Left hindlimb (tissue), 1 donor: ENCODE measurements at places on chromosomes 11 and 22.

- peak; percentile 23 for DNase-seq
Measured at GRCh38 chr22:48719978-48720661, 1107.6 kb downstream of the BRD1 start.

DNA sequence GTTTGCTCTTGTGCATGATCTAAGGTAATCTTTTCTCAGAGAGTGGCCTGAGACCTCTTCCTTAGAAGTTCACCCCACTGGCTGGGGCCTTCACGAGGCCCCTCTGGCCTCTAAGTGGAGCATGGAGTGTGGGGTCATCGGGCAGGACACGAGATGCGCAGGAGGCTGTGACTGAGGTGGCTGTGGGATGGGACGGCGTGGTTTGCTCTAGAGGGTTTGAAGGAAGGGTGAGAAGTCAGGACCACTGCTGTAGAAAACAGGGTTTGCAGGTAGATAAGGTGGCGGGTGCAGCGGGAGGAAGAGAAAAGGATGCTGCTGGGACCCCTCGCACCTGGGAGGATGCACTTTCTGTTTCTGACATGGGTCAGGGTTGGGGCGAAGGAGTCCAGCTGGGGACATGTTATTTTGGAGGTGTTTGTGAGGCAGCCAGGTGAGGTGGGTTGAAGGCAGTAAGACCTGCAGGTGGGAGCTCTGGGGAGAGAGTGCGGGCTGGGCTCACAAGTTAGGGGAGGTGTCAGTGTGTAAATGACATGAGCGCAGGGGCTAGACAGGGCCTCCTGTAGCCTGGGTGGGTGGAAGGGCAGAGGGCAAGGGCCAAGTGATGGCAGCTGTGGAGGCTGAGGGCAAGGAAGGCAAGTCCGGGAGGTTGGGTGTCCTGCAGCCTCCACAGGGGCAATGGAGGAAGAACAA is 62.5 kb downstream of the KCNQ1 start:
- peak; percentile 24 for DNase-seq

DNA sequence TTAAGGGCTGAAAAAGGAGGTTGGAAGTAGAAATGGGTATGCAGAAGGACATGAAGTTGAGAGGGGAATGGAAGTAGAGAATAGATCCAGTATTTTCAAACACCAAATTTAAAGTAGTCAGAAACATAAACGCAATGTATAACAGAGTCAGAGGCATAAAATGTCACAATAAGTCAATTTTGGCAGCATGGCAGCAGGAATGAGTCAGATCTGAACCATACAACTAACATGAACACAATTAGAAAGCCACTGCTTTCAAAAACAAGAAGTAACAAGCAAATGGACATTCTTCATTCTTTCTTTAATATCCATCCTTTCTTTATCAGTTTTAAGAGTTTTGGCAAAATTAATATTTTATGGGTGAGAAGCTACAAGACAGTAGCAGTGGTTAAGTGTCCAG is 2.5 kb downstream of the CHORDC1 start:
- no peak for DNase-seq

DNA sequence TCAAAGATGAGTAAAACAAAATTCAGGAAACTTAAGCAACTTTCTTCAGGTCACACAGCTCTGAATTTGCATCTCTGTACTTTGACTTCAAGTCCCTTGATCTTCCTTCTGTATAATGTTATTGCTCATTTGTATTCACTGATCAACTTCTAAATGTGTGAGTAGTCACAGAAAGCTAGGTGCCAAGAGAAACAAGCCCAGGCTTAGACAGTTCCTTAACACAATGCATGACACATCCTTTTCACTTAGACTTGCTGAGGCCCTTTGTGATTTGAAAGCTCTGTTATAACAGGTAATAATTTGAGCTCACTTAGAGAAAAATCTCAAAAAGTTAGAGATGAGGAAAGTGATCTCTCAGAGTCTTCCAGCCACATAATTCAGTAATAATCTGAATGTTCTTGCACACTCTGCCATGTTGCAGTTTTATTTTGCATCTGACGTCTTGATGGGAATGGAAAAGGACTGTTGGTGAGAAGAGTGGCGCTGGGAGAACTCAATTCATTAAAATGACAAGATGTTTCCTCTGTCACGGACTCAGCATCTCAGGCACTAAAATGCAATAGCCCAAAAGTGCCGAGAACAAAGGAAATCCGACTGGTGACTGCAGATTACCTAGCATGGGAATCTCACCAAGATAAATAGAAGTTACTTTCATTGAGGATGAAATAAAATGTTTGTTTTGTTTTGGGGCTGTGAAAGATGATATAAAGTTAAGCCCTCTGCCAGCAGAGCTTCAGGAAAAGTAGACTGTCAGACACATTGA is 665.3 kb downstream of the OPCML start:
- DNase-seq = no peak

GRCh38 chr22:41757502-41757901 is 43.0 kb upstream of the CCDC134 start:
- no peak for DNase-seq

GRCh38 chr11:8963569-8964323 is 496 bp downstream of the TMEM9B start:
- DNase-seq = peak; percentile 83

DNA sequence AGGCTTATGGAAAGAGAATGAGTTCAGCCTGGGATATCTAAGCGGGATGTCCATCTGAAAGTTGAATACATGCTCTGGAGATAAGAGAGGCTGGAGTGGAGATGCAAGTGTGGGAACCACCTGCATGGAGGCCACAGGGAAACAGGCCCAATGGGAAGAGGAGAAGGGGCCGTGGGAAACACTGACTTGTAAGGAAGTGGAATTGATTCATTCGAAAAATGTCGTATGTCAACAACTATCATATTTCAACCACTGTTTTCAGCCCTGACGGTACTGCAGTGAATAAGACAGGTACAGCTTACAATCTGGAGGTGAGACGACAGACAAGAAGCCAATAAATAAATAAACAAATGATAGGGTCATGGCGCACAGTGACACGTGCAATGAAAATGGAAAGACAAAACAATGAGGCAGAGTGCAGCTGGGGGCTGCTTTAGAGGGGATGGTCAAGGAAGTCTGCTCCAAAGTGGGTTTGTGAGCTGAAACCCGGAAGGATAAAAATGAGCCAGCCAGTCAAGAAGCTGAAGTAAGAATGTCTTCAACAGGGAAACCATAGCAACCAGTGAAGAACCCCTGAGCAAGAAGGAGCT is 35.9 kb downstream of the EFCAB6 start:
- DNase-seq = no peak

DNA sequence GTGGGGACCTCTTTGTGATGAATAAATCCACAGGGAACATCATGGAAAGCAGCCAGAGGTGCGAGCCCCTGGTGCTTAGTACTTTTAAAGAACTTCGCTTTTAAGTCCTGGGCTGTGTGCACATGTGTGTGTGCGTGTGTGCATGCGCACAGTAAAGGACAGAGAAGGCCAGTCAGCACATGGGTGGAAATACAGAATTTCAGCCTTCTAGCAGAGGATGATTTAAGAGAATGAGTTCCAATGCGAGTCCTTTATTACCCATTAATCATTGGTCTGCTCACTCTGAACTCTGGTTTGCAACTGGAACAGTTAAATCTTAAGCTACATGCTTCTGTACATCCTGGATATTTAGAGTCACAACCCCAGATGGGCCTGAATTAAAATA is 18.9 kb downstream of the TEAD1 start:
- no peak for DNase-seq

DNA sequence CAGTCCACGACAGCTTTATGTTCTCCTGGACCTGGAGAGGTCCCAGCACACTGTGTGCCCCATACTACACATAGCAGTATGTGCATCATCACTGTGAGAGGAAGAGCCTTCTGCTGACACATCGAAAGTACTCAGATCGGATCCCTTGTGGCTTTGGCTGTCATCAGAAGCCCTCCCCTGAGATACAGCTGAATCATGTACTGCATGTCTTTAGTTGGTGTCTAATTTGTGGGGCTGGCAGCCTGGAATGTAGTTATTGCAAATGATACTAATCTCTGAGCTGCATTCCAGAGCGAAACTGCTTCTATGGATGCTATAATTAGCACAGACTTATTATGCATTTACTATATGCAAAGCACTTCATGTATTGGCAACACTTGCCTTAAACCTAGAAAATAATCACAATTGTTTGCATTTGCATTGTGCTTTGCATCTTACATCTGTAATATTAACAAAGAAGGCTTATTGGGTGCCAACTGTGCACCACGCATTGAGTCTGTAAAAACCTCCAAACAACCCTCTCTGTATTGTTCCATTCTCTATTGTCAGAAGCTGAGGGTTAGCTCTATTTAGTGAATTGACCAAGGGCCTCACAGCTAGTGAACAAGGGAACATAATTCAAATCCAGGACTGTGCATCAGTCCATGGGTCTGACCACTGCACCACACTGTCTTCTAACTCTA is 89.2 kb upstream of the CRTAM start:
- DNase-seq = peak; percentile 52

DNA sequence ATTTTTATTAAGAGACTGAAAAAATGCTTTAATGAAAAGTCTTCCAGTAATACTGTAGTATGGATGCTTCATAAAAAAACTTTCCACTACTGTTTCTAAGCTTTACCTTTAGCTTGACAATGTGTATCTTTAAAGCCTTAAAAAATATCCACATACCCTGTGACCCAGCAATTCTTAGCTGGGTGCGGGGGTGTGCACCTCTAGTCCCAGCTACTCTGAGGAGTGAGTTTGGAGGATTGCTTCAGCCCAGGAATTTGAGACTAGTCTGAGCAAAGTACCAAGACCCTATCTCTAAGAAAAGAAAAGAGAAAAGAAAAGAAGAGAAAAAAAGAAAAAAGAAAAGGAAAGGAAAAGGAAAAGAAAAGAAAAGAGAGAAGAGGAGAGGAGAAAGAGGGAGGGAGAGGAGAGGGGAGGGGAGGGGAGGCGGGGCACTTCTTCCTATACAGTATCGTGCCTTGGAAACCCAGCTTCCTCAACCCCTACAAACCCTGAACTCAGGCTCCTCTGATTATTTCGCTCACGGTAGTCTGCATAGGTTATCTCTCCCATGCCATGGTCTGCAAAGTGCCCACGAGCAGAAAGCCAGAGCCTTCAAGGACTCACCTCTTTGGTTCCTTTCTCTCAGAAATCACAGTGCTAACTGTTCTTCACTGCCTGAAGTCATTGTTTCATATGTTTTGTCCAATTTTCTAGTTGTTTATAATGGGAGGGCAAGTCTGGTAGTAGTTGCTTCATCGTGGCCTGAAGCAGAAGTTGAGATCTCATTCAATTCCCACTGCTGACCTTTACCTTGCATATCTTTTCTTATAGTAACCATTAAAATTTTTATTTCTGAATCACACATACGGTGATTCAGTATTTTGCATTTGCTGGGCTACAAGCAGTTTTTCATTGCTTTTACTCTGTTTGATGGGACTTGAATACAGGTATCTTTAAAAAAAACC is 82.2 kb downstream of the FAM83F start:
- no peak for DNase-seq

DNA sequence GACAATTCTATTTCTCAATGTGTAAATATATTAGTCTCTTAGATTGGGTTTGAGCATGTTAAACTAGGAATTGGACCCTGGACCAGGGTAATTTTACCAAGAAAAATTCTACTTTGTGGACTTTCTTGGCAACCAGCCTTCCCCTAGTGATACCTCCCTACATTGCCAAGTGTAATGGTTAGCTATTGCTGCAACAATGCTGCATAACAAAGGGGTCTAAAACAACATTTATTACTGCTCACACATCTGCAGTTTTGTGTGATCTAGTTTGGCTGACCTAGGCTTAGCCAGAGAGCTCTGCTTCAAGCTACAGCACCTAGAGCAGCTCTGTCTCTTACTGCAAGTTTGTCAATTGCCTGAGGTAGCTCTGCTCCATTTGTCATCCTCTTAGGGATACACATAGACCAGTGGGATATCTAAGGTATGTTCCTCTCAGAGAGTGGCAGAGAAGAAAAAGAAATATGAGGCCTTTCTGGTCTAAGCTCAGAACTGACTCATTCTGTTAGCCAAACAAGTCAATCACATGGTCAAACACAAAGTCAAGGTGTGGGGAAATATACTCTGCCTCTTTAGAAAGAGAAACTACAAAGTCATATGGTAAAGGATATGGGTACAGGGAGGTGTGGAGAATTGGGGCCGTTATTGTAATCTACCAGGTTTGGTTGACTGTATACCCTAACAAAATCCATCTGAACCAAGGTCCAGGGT is 2.0 kb upstream of the LAYN start:
- no peak for DNase-seq

DNA sequence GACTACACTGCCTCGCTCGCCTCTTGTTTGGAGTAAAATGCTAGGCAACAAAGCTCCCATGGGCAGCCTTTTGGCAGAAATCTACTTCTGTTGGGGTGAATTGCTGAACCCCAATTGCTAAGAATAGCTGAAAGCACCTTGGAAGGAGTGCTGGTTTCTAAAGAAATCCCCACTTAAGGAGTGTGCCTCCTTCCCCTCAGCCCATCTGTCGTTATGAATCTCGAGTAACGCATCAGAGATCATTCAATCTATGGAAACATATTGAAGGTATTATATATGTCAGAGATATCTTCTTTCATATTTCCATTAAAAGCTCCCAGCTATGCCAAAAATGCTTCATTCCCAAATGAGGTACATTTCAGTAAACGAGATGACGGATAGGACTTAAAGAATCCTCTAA is 229.6 kb upstream of the BLID start:
- peak; percentile 69 for DNase-seq

DNA sequence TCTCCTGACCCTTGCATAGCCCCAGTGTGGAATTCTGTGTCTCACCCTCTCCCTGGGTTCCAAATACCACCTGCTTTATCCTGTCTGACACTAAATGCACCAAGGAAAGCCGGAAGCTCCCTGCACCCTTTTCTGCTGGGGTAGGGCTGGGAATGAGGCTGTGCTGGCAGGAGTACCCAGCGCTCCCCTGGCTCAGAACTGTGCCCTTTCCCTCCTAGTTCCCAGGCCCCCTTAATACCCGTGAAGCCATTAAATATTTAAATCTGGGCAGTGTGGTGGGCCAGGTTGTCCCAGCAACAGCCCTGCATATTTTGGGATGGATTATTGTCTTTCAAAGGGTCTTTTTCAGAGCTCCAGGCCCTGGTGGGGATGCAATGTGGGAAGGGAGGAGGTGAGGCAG is 63.0 kb downstream of the TP53I11 start:
- DNase-seq = no peak

- DNase-seq = no peak
Measured at GRCh38 chr11:117752071-117752470, 44.9 kb downstream of the DSCAML1 start.
